ENCODE measurements at places on chromosomes 2 and 18. TPM values are rescaled to one million over a fixed set of nuclear protein-coding genes. Genes with fewer than 3 reads are reported as not detected.

- H3K36me3 ChIP-seq, result peaks cover 9% of the 10 kb centered on the region
- H3K4me1 ChIP-seq, result no peaks in the 10 kb centered on the region
- H3K4me3 ChIP-seq, result no peak overlapping the region
- no peak overlapping the region for H3K27ac ChIP-seq
- DNase-seq, result no peak
- H3K27me3 ChIP-seq, result no peaks in the 10 kb centered on the region
These were observed 245.3 kb downstream of the STK39 start for GRCh38 chr2:168002021-168002553.

DNA sequence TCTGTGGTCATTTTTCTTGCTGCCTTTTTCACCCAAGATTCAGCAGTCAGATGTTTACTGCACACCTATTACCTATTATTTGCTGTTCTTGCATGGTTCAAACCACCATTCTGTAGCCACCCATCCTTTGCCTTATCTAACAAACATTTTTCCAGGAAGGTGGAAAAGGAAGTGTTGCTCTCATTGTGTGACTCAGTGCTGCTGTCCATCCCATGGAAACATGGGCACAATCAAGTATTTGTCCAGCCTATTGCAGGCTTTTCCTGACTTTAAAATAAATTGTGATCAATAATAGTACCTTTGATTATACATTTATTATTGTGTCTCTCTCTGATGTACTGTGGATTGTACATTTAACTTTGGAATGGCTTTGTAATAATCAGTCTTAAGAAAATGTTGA is 53.2 kb downstream of the USP14 start:
- H3K4me1 ChIP-seq, result no peaks in the 10 kb centered on the region
- no peaks in the 10 kb centered on the region for H3K27me3 ChIP-seq
- peaks cover 29% of the 10 kb centered on the region for H3K36me3 ChIP-seq
- no peak for DNase-seq
- no peak overlapping the region for H3K4me3 ChIP-seq

- no peak for DNase-seq
- peaks cover 6% of the 10 kb centered on the region for H3K36me3 ChIP-seq
- H3K27ac ChIP-seq, result no peak overlapping the region
These were observed 77.1 kb upstream of the TGFA start for GRCh38 chr2:70630761-70631160.

DNA sequence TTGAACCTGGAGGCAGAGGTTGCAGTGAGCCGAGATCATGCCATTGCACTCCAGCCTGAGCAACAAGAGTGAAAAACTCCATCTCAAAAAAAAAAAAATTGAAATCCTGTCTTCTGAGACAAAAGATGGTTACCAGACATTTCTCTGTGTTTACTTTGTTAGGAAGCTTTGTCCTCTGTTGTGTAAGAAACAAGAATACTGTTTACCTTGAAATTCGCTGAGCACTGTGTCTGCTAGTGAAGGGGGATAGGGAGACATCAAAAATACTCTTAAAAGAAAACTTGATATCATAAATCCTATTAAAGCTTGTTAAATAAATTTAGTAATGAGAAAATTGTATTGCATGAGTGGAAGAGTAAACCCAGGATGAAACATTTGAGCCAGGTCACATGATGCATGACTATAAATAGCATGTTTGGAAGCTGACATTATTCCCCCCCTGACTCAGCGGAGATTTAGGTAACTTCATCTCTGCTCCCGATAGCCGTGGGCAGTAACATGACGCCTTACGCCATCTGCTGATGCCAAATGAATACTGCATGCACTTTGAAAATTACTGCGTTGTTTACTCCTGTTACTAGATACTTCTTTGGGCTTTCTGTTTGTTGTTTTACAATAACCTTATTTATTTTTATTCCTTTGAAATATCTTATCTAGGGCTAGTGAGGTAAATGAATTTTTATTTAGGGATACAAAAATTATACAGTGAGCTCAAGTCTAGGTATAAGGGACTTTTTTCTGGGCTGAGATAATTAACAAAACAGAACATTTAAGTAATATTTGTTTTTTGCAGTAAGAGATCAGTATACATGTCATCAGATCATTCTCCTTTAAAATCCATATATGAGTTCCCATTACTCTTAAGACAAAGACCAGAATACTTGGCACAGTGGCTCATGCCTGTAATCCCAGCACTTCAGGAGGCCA is 134.9 kb downstream of the MAP3K20 start:
- no peaks in the 10 kb centered on the region for H3K27me3 ChIP-seq
- DNase-seq, result peak; percentile 61
- no peaks in the 10 kb centered on the region for H3K36me3 ChIP-seq
- no peaks in the 10 kb centered on the region for H3K4me1 ChIP-seq
- H3K27ac ChIP-seq, result no peak overlapping the region

DNA sequence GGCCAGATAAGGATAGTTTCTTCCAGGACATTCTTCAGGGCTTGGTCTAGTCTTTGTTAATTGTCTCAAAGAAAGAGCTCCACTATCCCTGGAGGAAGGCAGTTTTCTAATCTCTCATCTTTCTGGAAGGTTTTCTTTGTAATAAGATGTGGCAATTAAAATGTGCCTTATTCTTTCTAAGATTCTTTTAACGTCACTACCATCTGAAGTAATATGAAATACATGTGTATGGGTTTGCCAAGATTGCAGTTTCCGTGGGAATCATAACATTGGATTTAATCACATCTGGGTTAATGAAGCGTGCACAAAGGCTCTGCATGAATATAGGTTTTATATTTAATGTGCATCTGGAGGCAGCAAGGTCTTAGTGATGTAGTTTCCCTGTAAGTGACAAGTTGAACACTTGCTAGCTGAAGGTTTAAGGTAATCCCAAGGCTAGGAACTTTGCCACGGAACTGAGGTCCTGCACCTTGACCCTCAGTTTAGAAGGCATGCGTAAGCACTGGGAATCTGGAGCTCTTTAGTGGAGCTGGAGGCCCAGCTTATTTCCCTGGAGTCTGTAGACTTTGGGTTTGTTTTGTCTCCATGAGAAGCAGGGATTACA is 25.7 kb downstream of the DIS3L2 start:
- H3K36me3 ChIP-seq, result no peaks in the 10 kb centered on the region
- peaks cover 6% of the 10 kb centered on the region for H3K4me1 ChIP-seq
- no peak overlapping the region for H3K27ac ChIP-seq
- DNase-seq, result no peak
- H3K4me3 ChIP-seq, result no peak overlapping the region

GRCh38 chr2:222102575-222103349 is 196.0 kb downstream of the PAX3 start:
- H3K4me3 ChIP-seq, result no peak overlapping the region
- H3K27me3 ChIP-seq, result no peaks in the 10 kb centered on the region
- no peak for DNase-seq
- H3K36me3 ChIP-seq, result no peaks in the 10 kb centered on the region

DNA sequence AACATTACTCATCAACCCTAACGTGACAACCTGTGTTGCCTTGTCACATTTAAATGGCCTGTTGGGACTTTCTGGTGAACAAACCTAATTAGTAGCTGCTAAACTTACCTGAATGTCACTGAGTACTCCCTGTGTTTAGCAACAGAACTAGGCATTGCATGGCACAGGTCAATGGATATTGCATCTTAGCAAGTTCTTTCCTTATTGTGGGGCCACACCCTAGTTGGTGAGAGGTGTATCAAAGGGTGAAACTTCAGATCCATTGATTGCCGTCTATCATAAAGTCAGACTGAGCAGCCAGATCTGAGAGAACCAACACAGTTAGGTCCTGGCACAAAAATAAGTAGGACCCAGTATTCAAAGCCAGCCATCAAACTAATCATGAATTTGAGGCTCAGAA is 29.8 kb upstream of the ZNF385B start:
- no peak for DNase-seq
- H3K4me1 ChIP-seq, result no peaks in the 10 kb centered on the region
- H3K36me3 ChIP-seq, result peaks cover 8% of the 10 kb centered on the region
- no peaks in the 10 kb centered on the region for H3K27me3 ChIP-seq

GRCh38 chr2:71538656-71539265 is 85.4 kb downstream of the DYSF start:
- H3K4me1 ChIP-seq, result no peaks in the 10 kb centered on the region
- no peak overlapping the region for H3K27ac ChIP-seq
- peak; percentile 17 for DNase-seq
- H3K27me3 ChIP-seq, result no peaks in the 10 kb centered on the region

- no peak overlapping the region for H3K4me3 ChIP-seq
- no peaks in the 10 kb centered on the region for H3K4me1 ChIP-seq
- H3K36me3 ChIP-seq, result no peaks in the 10 kb centered on the region
- H3K27ac ChIP-seq, result no peak overlapping the region
These were observed 85.3 kb upstream of the EFEMP1 start for GRCh38 chr2:56008661-56009431.

GRCh38 chr2:118186110-118186857 is 98.0 kb downstream of the INSIG2 start:
- H3K27ac ChIP-seq, result peak overlapping the region; percentile 22
- H3K4me1 ChIP-seq, result 0 out of 2 replicates have a peak, but pooled peaks cover 4% of the 10 kb centered on the region
- H3K36me3 ChIP-seq, result no peaks in the 10 kb centered on the region
- peak; percentile 92 for DNase-seq
- peak overlapping the region; percentile 84 for H3K4me3 ChIP-seq
- no peaks in the 10 kb centered on the region for H3K27me3 ChIP-seq

GRCh38 chr2:41483226-41483625 is 564.6 kb upstream of the PKDCC start:
- H3K4me3 ChIP-seq, result no peak overlapping the region
- no peaks in the 10 kb centered on the region for H3K27me3 ChIP-seq
- no peaks in the 10 kb centered on the region for H3K4me1 ChIP-seq

DNA sequence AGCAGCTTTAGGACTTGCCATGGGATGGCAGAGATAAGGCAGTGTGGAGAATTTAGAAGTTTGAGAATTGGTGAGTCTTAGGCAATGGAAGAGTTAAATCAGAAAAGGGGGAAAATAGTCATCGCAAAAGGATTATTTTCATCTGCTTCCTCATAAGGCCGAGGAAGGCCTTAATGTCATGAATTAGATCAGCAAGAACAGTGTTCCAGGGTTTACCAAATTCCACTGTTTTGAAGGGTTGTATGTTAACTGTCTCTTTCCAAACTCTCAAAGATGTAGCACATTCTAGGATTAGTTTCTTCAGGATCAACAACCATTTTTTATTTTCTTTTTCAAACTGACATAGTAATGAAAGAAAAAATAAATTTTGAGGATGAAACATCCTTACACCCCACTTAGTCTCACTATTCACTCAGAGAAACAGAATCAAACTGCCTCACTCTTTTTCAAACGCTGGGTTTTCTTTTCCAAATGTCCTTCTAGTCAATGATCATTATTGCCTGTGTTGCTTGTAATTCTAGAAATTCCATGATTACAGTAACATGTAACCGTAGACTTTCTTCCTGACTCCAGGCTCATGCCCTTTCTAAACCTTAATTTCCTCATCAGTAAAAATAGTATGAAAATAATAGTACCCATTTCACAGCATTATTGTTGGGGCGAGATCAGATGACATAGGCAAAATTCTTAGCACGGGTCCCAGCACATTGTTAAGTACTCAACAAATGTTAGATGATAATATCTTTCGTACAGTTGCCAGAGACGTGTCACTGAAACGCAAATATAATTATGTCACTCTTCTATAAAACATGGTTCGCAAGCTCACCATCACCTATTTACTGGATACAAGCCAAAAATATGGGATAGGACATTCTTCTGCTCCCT is 23.6 kb downstream of the ZEB2 start:
- no peak overlapping the region for H3K4me3 ChIP-seq
- H3K36me3 ChIP-seq, result no peaks in the 10 kb centered on the region
- H3K27me3 ChIP-seq, result no peaks in the 10 kb centered on the region
- H3K4me1 ChIP-seq, result no peaks in the 10 kb centered on the region
- H3K27ac ChIP-seq, result no peak overlapping the region

DNA sequence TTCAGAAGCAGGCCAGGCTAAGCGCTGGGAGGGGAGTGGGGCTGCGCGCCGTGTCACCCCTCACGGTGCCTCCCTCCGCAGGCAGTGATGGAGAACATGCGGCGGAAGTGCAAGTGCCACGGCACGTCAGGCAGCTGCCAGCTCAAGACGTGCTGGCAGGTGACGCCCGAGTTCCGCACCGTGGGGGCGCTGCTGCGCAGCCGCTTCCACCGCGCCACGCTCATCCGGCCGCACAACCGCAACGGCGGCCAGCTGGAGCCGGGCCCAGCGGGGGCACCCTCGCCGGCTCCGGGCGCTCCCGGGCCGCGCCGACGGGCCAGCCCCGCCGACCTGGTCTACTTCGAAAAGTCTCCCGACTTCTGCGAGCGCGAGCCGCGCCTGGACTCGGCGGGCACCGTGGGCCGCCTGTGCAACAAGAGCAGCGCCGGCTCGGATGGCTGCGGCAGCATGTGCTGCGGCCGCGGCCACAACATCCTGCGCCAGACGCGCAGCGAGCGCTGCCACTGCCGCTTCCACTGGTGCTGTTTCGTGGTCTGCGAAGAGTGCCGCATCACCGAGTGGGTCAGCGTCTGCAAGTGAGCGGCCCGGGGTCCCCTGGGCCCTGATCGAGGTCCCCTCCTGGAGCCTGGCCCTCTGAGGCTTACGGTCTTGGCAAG is 12.2 kb downstream of the WNT10A start:
- H3K4me1 ChIP-seq, result peaks cover 3% of the 10 kb centered on the region
- no peaks in the 10 kb centered on the region for H3K36me3 ChIP-seq
- H3K27me3 ChIP-seq, result peaks cover 85% of the 10 kb centered on the region

- no peaks in the 10 kb centered on the region for H3K36me3 ChIP-seq
- DNase-seq, result no peak
- H3K27me3 ChIP-seq, result no peaks in the 10 kb centered on the region
- no peak overlapping the region for H3K27ac ChIP-seq
- H3K4me3 ChIP-seq, result no peak overlapping the region
- H3K4me1 ChIP-seq, result 0 out of 2 replicates have a peak, but pooled peaks cover 2% of the 10 kb centered on the region
These were observed 161.7 kb downstream of the RND3 start for GRCh38 chr2:150325656-150326314.

GRCh38 chr2:136990316-136990715 is 225.0 kb downstream of the THSD7B start:
- H3K4me1 ChIP-seq, result no peaks in the 10 kb centered on the region
- H3K27me3 ChIP-seq, result no peaks in the 10 kb centered on the region
- DNase-seq, result no peak
- H3K36me3 ChIP-seq, result no peaks in the 10 kb centered on the region
- no peak overlapping the region for H3K4me3 ChIP-seq
- no peak overlapping the region for H3K27ac ChIP-seq

Gene PLCD4
- 0.42 TPM for total RNA-seq

Gene INHBB
- total RNA-seq, result 0.13 TPM

Gene ARHGAP28
- 7.9 TPM for total RNA-seq

Gene PRKAG3
- not detected for total RNA-seq

Gene AQP12B
- total RNA-seq, result not detected
